ENCODE measurements at places on chromosomes 6 and 20.

DNA sequence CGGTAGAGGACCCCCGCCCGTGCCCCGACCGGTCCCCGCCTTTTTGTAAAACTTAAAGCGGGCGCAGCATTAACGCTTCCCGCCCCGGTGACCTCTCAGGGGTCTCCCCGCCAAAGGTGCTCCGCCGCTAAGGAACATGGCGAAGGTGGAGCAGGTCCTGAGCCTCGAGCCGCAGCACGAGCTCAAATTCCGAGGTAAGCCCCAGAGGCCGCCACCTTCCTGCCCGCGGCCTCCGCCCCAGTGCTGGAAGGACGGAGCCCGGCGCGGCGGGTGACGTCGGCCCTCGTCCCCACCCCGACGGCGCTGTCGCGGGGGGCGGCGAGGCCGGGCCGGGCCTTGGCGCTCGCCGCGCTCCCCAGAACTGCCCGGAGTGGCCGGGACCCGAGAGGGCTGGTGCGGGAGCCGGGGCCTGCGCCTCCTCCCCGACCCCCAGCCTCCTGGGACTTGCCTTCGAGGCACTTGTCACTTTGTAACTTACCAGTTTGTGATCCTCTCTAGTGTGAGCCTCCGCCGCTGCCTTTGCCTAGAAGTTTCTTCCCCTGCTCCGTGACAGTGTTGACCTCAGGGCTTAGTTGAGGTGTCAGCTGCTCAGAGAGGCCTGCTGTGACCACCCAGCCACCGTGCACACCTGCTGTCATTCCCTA, 417 bp downstream of the VAPB start:
- no peak for DNase-seq

DNA sequence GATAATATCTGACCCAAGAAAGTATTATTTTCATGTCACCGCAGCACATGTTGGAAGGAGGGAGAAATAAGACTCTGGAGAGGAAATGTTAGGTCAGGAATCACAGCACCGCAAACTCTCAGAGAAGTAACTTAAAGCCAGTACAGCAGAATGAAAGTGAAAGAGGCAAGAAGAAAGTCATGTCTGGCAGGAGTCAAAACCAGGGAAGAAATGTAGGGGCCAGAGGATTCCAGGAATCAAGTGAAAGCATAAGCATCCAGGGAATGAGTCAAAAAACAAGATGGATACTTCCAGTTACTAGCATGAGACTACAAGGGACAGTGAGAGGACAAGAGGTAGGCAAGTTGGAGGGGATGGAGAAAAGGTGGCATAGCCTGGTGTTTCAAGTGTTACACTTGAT, 80.4 kb downstream of the AK9 start:
- DNase-seq, result no peak

- DNase-seq, result no peak
These were observed 81.9 kb downstream of the RALGAPA2 start for GRCh38 chr20:20630551-20630950.

DNA sequence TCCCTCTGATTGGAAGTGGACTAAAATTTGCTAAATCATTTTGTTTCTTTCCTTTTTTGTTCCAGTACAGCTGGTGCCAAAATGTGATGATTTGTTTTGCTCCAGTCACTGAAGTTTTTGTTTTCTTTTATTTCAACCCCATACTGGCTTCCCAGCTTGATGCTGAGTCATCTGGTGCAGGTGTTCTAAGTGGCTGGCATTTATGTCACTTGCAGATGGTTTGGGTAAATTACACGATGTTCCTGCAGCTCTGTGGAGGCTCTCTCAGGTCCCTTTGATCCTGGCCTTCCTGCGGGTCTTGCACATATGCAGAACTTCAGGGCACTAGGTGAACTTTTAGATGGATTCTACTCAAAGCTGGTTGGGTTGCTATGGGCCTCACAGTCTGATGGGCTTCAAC, 577.7 kb downstream of the HAO1 start:
- DNase-seq, result no peak

- no peak for DNase-seq
These were observed 152.4 kb upstream of the PROKR2 start for GRCh38 chr20:5469111-5469510.

- DNase-seq, result no peak
These were observed 148.7 kb upstream of the CARMIL1 start for GRCh38 chr6:25130518-25130917.

GRCh38 chr20:47917549-47918070, 132.3 kb upstream of the SULF2 start:
- DNase-seq, result no peak

GRCh38 chr6:83998021-83998584, 35.5 kb upstream of the MRAP2 start:
- no peak for DNase-seq

DNA sequence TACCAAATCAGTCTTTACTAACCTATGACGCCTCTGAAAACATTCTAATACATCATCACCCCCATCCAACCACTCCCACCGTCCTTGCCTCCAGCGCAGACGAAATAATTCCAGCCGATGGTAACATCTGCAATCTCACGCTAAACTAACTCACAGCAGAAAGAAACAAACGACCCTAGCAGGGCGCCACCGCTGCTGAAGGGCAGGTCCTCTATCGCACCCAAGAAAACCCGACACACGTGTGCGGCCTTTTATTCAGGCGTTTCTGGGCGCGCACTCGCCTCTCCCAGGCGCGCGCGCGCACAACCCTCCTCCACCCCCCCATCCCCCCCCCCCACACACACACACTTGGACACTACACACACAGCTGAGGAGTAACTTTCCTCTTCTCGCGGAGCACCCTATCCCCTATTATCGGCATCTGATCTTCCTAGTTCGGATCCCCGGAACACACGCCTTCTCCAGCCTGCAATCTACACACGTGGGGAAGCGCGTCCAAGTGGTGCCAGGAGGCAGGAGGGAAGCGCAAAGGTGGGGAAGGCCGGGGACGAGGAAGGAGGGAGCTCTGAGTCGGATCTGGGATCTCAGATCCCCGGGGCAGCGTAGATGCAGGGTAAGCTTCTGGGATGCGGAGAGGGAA, 1.4 kb downstream of the GFOD1 start:
- DNase-seq, result peak; percentile 6

DNA sequence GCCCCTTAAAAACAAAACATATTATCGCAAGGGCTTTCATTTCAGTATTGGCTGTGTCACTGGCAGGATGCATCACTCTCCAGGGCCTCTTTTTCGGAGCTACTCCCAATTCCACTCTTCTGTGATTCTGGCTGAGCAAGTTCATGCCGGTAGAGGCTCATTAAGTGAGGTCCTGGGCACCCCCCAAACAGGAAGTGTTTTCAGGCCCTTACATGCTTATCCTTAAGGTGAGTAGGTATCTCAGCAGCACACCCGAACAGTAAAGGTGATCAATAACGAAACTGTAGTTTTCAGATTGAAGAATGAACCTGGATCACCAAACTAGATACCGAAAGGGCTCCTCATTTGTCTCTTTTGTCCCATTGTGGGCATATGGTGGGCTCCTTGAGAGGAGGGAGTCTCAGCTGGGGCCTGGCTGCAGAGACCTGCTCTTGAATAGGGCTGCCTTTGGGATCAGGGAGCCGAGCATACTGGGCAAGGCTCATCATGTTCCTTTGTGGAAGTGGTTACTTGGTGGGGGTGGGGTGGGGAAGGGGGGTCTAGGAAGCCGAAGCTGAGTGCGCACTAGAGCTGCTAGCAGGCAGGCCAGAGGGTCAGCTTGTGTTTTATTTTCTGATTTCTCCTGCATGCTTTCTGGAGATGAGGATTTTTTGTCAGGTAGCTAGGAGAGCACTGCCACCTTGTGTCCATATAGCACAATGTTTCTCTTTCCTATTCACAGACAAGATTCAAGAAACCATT, 65.2 kb downstream of the CDS2 start:
- no peak for DNase-seq

Measured in neural crest cell (in vitro differentiated cells).